ENCODE measurements at places on chromosomes 13 and 19. TPM values are rescaled to one million over a fixed set of nuclear protein-coding genes. Genes with fewer than 3 reads are reported as not detected.

The HIPK4 gene
- 0.33 TPM for total RNA-seq

The POSTN gene
- 52.4 TPM for total RNA-seq

GRCh38 chr19:54937926-54938325 lies 9.4 kb downstream of the NLRP7 start:
- no peak for DNase-seq

GRCh38 chr13:91351980-91352379 lies 4.5 kb downstream of the MIR17HG start:
- no peak for DNase-seq

- DNase-seq: no peak
Measured at GRCh38 chr19:40471111-40471510, 4.3 kb downstream of the SPTBN4 start.

All from esophagus muscularis mucosa (tissue), 4 donors.